GM03348 (cell line): ENCODE measurements at places on chromosomes 12 and 14.

GRCh38 chr14:75711796-75712211, 50.8 kb downstream of the TTLL5 start:
- DNase-seq, result peak; percentile 83

GRCh38 chr12:31362759-31363415, 36.9 kb upstream of the SINHCAF start:
- no peak for DNase-seq

DNA sequence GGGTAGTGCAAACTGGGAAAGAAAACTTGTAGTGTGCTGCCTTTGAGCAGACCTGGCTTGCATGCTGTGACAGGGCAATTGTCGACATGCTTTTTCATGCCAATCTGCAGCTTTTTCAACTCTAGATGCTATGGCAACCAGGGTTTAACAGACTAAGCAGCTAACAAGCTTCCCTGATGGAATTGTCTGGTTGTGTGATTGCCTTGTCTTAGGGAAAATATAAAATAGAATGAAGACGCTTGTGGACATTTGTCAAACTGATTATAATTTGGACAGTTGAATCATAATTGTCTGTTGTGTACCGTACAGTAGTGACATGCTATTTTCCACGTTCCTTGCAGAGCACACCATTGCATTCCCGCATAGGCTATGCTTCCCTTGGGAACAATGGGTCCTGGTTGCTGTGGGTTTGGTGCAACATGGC, 113.0 kb downstream of the FOXG1 start:
- no peak for DNase-seq

GRCh38 chr12:53484686-53485575, 14.3 kb downstream of the MAP3K12 start:
- no peak for DNase-seq

GRCh38 chr14:23160924-23161522, 22.4 kb downstream of the SLC7A8 start:
- DNase-seq, result peak; percentile 78

- DNase-seq, result no peak
These were observed 10.5 kb upstream of the BTG1 start for GRCh38 chr12:92156139-92156538.

GRCh38 chr12:27208414-27208750, 35.7 kb upstream of the STK38L start:
- DNase-seq, result no peak

GRCh38 chr12:126157575-126157966, 1092.3 kb downstream of the AACS start:
- DNase-seq, result no peak

DNA sequence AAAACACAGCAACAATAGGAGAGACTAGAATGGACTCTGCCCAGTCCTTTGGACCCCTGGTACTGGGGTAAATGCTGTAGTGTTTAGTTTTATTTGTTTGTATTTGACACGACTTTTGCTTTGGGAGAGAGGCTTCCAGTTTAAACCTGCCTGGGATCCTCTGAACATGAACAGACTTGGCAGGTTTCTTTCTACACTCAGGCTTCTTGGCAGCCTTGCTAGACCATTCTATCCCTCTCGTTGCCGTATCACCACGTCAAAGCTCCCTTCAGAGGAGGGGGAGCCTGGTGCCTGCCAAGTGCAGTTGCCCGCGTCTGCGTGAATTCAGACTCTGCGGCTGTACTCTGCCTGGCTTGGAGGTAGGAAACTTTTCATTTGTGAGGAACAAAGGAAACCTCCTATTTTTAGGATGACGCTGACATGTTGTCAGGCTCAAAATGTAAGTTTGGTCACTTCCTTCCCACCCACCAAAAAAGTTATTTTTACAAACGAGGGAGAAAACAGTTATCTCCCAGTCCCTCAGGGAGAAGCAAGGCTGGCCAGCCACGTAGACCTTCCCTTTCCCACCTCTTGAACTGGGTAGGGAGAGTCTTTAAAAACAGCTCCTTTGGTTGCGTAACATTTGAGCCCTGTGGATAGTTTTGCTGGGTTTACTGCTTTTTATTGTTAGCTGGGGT, 25.9 kb downstream of the CD9 start:
- peak; percentile 48 for DNase-seq

- DNase-seq, result peak; percentile 61
These were observed 182.7 kb downstream of the PCNX1 start for GRCh38 chr14:71089971-71090370.

GRCh38 chr12:47207340-47207717, 127.6 kb upstream of the AMIGO2 start:
- no peak for DNase-seq

GRCh38 chr14:57464008-57464730, 29.5 kb downstream of the CCDC198 start:
- DNase-seq, result no peak

- no peak for DNase-seq
These were observed 54.1 kb downstream of the DAO start for GRCh38 chr12:108933949-108934348.
